ENCODE measurements at places on chromosomes 7 and 10. TPM values are rescaled to one million over a fixed set of nuclear protein-coding genes. Genes with fewer than 3 reads are reported as not detected.
A peak's percentile ranks its signal among the peaks of the same experiment; 100 is the strongest.

DNA sequence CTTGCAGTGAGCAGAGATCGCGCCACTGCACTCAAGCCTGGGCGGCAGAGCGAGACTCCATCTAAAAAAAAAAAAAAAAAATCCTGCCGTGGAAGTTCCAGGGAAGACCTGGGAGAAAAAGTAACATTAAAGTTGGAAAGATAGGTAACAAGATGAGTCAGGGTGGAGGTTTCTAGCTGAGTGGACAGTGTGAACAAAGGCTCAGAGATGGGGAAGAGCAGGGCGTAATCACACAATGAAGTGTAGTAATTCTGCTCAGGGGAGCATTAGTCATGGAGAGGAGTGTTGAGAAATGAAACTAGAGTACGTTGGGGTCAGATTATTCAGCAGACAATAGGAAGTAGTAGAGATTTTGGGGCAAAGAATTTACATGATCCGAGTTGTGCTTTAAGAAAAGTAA is 21.6 kb upstream of the WASL start:
- H3K27ac ChIP-seq = no peak overlapping the region
- no peaks in the 10 kb centered on the region for H3K36me3 ChIP-seq
- H3K27me3 ChIP-seq = no peaks in the 10 kb centered on the region
- H3K4me3 ChIP-seq = no peak overlapping the region
- no peak for DNase-seq

FEZF1 gene
- polyA plus RNA-seq = not detected

- no peak for DNase-seq
- no peak overlapping the region for H3K4me3 ChIP-seq
- no peak overlapping the region for H3K27ac ChIP-seq
- H3K4me1 ChIP-seq = no peaks in the 10 kb centered on the region
- H3K36me3 ChIP-seq = no peaks in the 10 kb centered on the region
Observed at GRCh38 chr7:146412781-146413180, 296.2 kb downstream of the CNTNAP2 start.

DNA sequence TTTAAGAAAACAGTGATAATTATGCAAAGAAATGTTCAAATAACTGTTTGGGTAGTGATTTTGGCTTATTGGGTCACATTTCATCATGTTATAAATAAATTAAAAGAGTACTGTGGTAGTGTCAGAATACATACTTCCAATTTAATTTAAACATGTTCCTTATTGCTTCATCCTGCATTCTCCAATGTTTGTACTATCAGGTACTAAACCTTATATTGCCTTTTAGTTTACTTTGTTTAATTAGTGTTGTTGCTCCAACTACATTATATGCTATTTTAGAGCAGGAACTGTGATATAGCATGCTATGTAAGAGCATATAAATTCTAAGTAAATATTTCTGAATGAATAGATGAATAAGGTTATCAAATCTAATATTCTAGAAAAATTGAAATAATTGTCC is 40.9 kb downstream of the VTI1A start:
- no peak overlapping the region for H3K4me3 ChIP-seq
- H3K27me3 ChIP-seq = no peaks in the 10 kb centered on the region
- H3K36me3 ChIP-seq = no peaks in the 10 kb centered on the region
- H3K4me1 ChIP-seq = peaks cover 24% of the 10 kb centered on the region

GJC3 gene
- not detected for polyA plus RNA-seq

CRHR2 gene
- 0.42 TPM for polyA plus RNA-seq

DNA sequence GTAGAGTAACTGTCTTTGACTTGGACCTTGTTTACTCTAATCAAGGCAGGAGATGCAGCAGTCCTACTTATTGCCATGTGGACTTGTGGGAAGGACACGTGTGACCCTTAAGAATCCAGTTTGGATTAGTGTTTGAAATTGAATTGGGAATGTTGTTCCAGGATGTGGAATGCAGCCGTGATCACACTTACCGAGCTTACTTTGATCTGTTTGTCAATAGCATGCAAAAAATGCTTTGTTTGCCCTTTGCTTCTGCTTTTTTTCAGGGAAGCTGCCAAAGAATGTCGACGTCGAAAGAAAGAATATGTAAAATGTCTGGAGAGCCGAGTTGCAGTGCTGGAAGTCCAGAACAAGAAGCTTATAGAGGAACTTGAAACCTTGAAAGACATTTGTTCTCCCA is 84.7 kb downstream of the CREM start:
- H3K4me3 ChIP-seq = no peak overlapping the region
- H3K27me3 ChIP-seq = no peaks in the 10 kb centered on the region
- H3K4me1 ChIP-seq = peaks cover 75% of the 10 kb centered on the region
- peak overlapping the region; percentile 88 for H3K27ac ChIP-seq
- peaks cover 39% of the 10 kb centered on the region for H3K36me3 ChIP-seq

DNA sequence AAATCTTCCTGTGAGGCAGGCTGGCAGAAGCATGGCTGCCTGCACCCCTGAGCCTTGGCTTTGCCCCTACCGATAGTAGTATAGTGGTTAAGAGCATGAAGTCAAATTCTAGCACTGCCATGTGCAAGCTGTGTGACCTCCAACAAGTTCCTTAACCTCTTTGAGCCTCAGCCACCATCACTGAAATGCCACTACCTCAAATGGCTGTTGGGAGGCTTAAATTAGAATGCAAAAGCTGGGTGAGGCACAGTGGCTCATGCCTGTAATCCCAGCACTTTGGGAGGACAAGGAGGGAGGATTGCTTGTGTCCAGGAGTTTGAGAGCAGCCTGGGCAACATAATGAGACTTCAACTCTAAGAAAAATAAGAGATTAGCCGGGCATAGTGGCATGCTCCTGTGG is 8.4 kb downstream of the SFRP5 start:
- no peaks in the 10 kb centered on the region for H3K36me3 ChIP-seq
- H3K4me1 ChIP-seq = peaks cover 10% of the 10 kb centered on the region
